ENCODE measurements at places on chromosomes 12 and 14.

GRCh38 chr12:131008913-131009270, 55.2 kb downstream of the ADGRD1 start:
- DNase-seq: no peak

- peak; percentile 89 for DNase-seq
These were observed 991.9 kb downstream of the TMEM121 start for GRCh38 chr14:106518054-106518943.

GRCh38 chr14:41606532-41607303, at the start of gene LRFN5:
Gene LRFN5, plus strand, starts transcription at chr14:41606876.
- DNase-seq: no peak

DNA sequence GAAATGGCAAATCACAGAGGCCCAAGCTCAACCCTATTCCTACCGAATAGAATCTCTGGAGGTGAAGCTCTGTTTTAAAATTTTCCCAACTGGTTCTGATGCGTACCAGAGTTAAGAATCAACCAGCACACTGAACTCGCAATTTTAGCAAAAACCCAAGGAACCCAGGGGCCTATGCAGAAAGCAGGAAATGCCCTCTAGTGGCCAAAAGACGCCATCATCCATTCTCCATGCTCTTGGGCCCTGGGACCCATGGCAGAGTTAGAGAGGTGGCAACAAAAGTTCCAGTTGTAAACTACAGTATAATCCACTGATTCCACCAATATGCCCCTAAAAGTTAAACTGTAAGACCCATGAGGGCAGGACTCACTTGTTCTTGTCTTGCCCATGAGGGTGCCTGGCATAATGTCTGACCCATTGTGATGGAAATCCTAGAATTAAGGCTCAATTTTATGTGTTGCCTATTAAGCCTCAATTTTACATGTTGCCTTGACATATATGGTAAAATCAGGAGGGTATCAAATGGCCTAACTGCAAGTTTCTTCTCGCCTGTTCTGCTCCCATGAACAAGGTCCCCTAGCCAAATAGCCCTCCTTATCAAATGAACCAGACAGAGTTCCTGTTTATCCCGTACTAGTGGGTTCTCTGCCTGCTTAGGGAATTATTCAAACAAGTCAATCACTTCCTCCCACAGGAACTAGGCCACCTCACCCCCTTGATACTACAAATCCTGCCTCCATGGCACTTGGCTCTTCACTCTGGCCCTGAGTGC, 137.5 kb upstream of the CPM start:
- DNase-seq: peak; percentile 43

DNA sequence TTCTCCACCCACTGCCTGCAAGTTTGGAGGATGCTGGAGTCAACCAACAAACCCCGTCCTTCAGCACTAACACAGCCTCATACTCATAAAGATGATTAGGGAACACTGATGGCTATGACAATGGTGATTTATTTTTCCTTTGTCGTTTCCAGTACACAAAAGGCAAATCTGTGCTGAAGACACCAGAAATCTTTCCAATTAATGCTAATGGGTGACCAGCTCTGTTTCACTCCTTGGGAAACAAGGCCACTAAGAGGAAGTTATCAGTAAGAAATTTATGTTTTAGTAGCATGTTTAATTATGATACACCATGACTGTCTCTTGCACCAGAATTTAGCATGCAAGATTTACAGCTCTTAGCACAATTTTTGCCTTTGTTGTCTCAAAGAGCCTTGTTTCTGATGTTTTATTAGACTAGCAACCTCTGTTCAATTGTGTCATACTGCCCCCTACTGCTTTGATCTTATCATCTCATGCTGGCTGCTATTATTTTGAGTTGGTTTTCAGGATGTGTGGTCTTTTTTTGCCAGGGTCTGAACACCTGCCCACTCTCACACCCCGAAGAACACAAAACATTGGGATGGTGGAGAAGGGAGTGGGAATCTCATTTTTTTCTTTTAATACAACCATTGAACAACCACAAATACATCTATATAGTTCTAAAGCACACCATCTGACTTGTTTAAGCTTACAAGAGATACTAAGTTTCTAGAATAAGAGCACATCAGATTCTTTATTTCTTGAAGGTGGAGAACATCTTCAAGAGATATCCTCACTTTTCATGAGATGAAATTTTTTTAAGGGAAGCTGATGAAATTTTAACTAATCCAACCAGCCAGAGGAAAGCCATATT, 160.9 kb downstream of the SPTSSA start:
- DNase-seq: no peak

- DNase-seq: no peak
These were observed 53.3 kb upstream of the CERS5 start for GRCh38 chr12:50220363-50220995.

DNA sequence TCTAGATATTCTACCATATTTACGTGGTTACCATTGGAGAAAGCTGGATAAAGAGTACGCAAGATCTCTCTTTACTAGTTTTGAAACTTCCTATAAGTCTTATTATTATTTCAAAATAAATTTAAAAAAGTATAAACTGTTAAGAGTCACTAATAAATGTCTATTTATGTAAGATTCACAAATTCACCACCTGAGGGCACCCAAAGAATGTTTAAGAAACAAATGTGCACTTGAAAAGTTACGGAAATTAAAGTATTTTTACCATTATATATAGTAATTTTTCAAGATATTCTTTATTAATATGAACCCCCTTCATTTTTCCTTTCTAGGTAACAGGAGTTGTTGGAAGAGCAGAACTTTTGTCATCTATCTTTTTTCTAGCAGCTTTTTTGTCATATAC, 11.9 kb downstream of the TMTC3 start:
- DNase-seq: no peak

DNA sequence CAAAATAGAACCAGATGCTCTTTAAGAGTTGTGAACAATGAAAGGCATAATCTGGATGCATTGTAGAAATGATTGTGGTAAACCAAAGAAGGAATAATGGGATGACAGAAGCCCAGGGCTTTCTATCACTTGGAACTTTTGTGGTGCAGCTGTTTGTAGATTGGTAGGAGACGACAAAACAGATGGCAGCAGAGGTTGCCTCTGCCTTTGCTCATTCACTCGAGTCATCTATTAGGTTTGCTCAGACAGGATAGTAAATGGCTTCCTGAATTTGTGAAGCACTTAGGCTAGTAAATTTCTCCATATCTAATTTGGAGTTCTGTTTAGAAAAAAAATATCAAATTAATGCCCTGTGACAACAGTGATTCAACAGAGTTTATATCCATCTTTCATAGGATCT, 78.4 kb downstream of the FGD4 start:
- no peak for DNase-seq

- DNase-seq: no peak
These were observed 90.1 kb downstream of the TNFAIP2 start for GRCh38 chr14:103213331-103213730.

- no peak for DNase-seq
These were observed 1.3 kb downstream of the ATP2A2 start for GRCh38 chr12:110282300-110282860.

GRCh38 chr14:91405241-91405721, 12.3 kb downstream of the CCDC88C start:
- peak; percentile 66 for DNase-seq

GRCh38 chr12:124462750-124463149, 104.7 kb downstream of the NCOR2 start:
- DNase-seq: no peak

GRCh38 chr14:30357791-30358190, 201.2 kb upstream of the G2E3 start:
- no peak for DNase-seq

DNA sequence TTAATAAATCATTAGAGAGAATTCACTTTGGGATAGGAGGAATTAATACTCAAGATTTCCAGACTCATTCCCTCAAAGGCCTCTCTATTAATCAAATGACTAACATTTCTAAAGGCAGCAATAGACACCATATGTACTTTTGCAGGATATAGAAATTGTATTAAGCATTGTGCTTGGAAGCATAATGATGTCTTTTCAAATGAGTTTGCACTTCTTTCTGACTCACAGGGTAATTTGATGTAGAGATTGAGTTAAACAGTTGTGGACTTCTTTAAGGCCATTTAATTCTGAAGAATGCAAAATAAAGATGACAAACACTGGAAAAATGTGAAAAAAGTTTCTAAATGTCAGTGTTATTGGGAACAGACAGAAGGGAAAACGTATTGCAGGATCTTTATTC, 63.4 kb upstream of the CSRP2 start:
- no peak for DNase-seq

GRCh38 chr14:20723488-20723887, 22.2 kb upstream of the EDDM3A start:
- DNase-seq: no peak

DNA sequence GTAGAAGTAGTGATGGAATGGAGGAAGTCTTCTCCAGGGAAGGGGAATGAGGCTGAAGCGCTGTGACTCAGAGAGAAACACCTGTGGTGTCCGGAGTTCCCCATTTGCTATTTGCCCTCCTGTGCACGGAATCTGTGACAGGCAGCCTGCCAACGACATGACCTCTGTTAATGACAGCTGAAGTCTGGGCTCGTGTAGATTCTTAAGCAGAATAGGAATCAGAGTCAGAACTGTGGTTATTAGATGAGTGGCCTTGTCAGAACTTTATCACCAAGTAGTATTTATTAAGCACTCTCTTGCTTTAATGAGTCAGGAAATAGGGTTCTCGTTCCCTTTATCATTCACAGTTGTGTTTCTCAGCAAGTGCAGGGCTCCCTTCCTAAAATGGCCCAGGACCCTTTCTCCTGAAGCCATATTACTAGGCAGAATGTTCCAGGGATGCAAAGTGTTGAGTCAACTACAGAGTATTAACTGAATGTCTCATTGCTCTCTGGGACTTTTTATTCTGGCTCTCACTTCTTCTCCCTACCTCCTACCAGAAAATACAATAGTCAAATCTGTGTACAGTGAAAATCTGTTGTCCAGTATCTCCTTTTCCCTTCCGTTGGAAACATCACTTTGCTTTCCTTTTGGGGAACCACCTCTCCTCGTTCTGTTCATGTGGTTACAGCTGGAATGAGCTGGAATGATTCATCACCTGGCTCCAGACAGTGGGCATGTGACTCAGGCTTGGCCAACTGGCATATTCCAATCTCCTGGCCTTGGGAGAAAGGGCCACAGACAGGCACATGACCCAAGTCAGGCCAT, 77.8 kb upstream of the MAX start:
- no peak for DNase-seq

Data from activated gamma-delta T cell treated with Interleukin-2 at 50 U/mL for 16 hours (primary cell).